GM12892 (cell line): ENCODE measurements at places on chromosomes 4 and X.

- DNase-seq: no peak
Observed at GRCh38 chr4:162406637-162407365, 243.0 kb upstream of the FSTL5 start.

GRCh38 chr4:176207839-176208238 is 12.5 kb upstream of the SPATA4 start:
- DNase-seq: no peak

DNA sequence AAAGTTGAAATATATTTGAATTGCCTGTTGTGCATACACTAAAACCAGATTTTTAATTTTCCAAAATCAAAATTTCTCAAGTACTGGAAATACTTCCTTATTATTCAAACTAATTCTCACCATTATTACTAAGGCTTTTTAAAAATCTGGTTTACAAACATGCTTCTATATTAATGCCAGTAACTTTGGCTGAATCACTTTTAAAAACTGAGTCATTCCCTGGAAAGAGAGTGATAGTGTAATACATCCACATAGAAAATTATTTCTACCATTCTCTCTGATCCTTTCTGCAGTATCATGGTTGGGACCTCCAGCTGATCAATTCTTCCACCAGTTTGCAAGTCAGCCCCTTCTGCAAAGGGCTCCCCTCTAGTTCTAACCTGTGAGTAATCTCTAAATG is 165.3 kb upstream of the FAM241A start:
- no peak for DNase-seq

GRCh38 chrX:106323357-106323756 is 155.3 kb downstream of the PWWP3B start:
- DNase-seq: no peak

GRCh38 chrX:19698691-19699090 is 183.4 kb upstream of the MAP3K15 start:
- DNase-seq: no peak

- DNase-seq: no peak
Observed at GRCh38 chrX:109760922-109761250, 27.8 kb upstream of the ACSL4 start.

DNA sequence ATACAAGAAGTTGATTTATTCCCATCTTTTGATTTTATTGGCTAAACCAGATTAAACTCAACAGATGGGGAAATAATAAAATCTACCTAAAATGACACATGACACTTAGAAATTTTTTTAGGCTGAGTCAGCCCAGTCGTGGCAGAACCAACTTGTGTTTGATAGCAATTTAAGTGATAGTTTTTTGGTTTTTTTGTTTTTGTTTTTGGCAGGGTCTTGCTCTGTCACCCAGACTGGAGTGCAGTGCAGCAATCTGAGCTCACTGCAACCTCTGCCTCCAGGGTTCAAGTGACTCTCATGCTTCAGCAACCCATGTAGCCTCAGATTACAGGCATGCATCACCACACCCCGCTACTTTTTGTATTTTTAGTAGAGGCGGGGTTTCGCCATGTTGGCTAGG is 370.3 kb upstream of the NOCT start:
- DNase-seq: no peak

GRCh38 chrX:45760187-45760742 is 559.6 kb upstream of the DIPK2B start:
- DNase-seq: no peak

- DNase-seq: no peak
Observed at GRCh38 chrX:22616867-22617266, 344.2 kb downstream of the CBLL2 start.
